ENCODE measurements at places on chromosomes 16 and 17. TPM values are rescaled to one million over a fixed set of nuclear protein-coding genes. Genes with fewer than 3 reads are reported as not detected.

DNA sequence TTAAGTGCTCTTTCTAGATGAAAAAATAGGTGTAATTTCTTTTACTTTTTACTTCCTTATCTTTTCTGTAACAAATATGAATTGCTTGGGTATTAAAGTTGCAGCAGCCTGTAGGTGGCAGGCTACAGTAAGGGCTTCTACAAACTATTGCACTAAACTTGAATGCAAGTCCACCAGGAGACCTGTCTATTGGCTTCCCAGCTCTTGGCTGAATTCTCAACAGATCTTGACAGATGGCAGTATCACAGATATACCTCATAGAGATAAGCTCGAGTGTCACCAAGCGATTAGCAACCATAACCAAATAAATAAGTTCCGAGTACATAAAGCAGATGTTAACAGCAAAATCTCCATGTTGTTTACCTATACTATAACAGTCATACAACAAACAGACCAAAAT is 5.9 kb downstream of the BBS2 start:
- peak; percentile 17 for DNase-seq
- peaks cover 3% of the 10 kb centered on the region for H3K36me3 ChIP-seq
- H3K4me3 ChIP-seq = no peak overlapping the region
- H3K4me1 ChIP-seq = peaks cover 30% of the 10 kb centered on the region
- H3K27ac ChIP-seq = peak overlapping the region; percentile 69

DNA sequence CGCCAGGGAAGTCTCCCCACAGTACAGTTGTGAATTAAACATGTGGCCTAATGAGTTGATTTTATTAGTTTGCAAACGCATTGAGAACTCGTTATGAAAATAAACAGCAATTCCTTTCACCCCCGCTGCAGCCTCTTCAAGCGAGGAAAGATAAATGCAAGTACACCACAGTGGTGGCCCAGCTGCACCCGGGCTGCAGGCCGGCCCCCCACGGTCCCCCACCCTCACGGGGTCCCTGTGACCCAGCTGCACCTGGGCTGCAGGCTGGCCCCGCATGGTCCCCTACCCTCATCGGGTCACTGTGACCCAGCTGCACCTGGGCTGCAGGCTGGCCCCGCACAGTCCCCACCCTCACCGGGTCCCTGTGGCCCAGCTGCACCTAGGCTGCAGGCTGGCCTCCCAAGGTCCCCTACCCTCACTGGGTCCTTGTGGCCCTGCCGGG is 32.2 kb downstream of the SDK2 start:
- no peak for DNase-seq
- no peaks in the 10 kb centered on the region for H3K4me1 ChIP-seq
- no peaks in the 10 kb centered on the region for H3K36me3 ChIP-seq
- no peak overlapping the region for H3K27ac ChIP-seq
- no peaks in the 10 kb centered on the region for H3K27me3 ChIP-seq
- H3K4me3 ChIP-seq = no peak overlapping the region

DNA sequence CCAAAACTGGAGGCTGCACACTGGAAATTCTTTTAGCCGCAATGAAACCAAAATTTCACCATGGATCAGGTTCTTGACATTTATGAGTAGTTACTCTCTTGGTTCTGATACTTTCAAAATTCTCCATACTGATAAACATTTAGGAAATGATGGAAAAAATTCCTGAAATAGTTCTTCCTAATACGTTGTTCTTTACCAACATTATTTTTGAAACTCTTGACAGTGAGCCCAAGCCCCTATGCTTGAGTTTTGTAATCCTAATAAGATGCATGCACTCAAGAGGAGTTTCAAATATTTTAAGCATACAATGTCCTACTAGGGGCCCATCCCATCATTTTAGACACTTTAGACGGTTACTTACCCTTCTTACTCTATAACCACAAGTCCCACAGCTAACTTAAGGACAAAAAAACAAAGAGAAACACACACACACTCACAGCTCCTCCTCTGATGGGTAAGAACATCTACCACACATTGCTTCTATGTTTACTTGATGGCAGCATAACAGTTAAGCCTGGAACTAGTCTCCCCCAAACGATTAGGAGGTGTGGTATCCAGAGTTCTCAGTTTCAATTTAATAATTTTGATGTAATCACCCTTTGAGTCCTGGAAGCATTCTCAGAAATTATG is 3.7 kb downstream of the VEZF1 start:
- peaks cover 71% of the 10 kb centered on the region for H3K4me1 ChIP-seq
- peak overlapping the region; percentile 13 for H3K27ac ChIP-seq
- H3K36me3 ChIP-seq = peaks cover 16% of the 10 kb centered on the region
- no peak for DNase-seq

The ZDHHC1 gene
- total RNA-seq = 2.1 TPM

DNA sequence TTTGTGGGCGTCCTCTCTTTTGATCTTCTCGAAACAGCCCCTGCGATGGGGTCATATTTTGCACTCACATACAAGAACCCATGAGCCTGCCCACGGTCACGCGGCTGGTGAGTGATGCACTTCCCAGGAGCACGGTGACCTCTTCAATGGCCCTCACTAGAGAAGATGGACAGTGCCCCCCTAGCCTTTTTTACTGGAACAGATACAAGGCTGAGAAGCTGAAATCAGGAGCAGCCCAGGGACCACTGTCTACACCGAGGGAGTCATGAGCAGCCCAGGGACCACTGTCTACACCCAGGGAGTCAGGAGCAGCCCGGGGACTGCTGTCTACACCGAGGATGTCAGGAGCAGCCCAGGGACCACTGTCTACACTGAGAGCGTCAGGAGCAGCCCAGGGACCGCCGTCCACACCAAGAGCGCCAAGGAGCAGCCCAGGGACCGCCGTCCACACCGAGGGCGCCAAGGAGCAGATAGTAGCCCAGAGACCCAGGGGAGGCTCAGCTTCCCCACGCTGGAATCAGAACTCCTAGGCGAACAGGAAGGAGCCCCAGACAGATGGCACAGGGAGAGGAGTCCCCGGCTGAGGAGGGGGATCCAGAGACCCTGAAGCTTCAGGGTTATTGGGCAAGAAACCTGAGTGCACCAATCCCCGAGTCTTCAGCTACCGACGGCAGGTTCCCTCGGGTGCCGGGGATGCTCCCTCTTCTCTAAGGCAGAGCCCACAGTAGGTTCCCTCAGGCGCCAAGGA is 23.7 kb downstream of the ACSF3 start:
- H3K4me3 ChIP-seq = no peak overlapping the region
- DNase-seq = no peak
- H3K36me3 ChIP-seq = peaks cover 10% of the 10 kb centered on the region
- H3K27ac ChIP-seq = peak overlapping the region; percentile 8

GRCh38 chr16:87306516-87306915 is 10.7 kb downstream of the C16orf95 start:
- no peak for DNase-seq
- H3K4me1 ChIP-seq = peaks cover 25% of the 10 kb centered on the region
- H3K4me3 ChIP-seq = no peak overlapping the region
- H3K27ac ChIP-seq = no peak overlapping the region
- H3K27me3 ChIP-seq = no peaks in the 10 kb centered on the region

The CES1 gene
- not detected for total RNA-seq

GRCh38 chr16:67406111-67406971 is 9.9 kb downstream of the ZDHHC1 start:
- no peak overlapping the region for H3K27ac ChIP-seq
- peaks cover 16% of the 10 kb centered on the region for H3K27me3 ChIP-seq
- H3K4me1 ChIP-seq = no peaks in the 10 kb centered on the region
- no peak for DNase-seq

The SLFN14 gene
- not detected for total RNA-seq

DNA sequence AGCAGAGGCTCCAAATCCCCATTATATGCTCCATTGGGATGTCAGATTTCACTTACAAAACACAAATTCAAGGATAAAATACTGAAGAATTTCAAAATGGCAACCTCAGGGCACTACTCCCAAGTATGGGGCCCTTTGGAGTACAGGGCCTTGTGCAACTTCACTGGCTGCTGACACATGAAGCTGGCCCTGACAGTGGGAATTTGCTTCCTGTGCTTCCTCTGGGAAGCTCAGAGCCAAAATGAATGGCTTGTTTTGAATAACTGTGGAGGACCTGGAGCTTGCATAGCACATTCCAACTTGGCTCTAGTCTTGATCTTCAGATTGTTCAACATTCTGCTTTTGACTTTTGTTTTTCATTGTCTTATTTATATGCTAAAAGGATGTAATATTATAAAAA is 52.3 kb upstream of the HNF1B start:
- no peak overlapping the region for H3K27ac ChIP-seq
- H3K4me3 ChIP-seq = no peak overlapping the region
- H3K4me1 ChIP-seq = peaks cover 5% of the 10 kb centered on the region

The SLC35B1 gene
- total RNA-seq = 62.6 TPM
